ENCODE measurements at places on chromosomes 3 and 15.
A peak's percentile ranks its signal among the peaks of the same experiment; 100 is the strongest.

GRCh38 chr3:50327129-50327528, 894 bp downstream of the TUSC2 start:
- DNase-seq = no peak

GRCh38 chr15:100211855-100212850, 129.6 kb downstream of the ADAMTS17 start:
- DNase-seq = no peak

GRCh38 chr3:138202945-138203701, 16.0 kb downstream of the ARMC8 start:
- DNase-seq = no peak

DNA sequence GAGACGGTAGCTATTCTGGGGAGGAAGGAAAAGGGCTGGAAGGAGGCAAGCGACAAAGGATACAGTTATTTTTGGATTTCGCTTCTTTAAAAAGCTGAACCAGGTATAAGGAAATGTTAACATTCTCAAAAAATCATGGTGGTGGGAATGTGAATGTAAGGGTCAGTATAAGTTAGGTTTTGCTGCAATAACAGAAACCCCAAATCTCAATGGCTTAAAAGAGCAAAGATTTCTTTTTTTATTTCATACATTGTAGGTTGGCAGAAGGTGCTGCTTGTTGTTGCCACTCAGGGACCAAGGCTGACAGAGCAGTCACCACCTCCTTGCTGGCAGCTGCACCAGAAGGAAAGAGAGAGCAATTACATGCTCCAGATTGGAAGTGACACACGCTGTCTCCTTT, 176.3 kb upstream of the LPP start:
- DNase-seq = no peak

- DNase-seq = peak; percentile 44
These were observed 19.1 kb upstream of the ADGRG7 start for GRCh38 chr3:100590114-100590839.

All from stimulated activated CD4-positive, alpha-beta T cell treated with anti-CD3 and anti-CD28 coated beads, Interleukin-2, amount 100 ng/mL, for 24 hours (primary cell).